ENCODE measurements at places on chromosomes 12 and 14.

DNA sequence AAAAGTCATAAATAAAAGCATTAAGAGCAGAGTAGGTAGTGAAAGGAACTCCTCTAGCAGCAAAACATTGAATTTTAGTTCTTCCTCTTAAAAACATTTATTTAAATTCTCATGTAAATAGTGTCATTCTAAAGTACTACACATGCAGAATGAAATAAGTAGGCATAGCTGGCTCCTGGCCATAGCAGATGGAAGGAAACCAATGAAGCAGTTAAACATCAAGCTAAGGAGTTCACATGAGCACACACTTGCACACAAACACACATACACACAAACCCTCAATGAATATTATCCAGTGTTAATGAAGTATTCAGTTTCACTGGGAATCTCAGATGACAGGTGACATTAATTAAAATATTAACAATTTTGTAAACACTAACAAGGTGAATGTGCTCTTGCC lies 69.3 kb downstream of the SLC35F4 start:
- DNase-seq = no peak

DNA sequence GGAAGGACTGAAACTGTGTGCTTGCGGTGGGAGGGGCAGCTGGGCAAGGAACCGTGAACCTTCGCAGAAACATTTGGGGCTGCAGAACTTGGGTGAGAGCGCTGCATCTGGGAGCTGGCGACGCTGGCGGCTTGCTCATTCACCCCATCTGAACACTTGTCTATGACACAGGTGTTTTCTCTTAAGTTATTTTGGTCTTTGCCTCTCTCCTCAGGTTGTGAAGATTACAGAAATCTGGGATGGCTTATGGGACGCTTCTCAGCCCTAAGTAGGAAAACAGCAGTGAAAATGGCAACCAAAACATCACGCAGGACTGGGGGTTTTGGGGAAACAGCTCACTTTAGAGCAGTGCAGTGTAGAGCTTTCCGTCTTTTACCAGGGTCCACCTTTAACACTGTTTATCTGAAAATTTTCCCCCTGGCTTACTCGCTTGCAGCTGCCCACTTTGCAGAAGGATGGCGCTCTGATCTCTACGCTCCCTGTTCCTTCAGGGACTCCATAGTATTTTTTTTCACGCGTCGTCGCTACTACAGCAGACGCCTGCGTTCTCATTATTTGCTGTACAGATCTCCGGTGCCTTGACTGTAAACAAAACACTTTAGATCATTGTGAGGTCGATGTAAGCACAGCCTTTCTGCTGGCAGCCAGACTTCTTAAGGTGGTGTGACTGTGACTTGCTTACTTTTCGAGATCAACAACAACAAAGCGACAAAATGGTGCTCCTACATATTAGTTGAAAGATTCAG lies 2.7 kb upstream of the CDKN1B start:
- DNase-seq = peak; percentile 44

DNA sequence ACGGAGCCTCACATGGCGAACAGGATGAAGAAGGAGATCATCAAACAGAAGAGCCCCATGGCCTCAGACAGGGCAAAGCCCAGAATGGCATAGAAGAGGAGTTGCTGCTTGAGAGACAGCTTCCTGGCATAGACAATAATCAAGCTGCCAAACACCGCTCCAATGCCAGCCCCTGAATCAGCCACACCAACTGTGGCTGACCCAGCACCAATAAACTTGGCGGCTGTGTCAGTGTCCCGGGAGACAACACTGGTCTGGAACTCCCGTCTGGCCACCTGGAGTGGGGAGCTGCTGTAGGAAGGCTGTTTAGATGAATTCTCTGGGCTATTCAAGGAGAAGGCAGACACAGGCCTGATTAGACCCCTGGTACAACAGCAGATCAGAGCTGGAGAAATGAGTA lies 100.1 kb downstream of the HEATR5A start:
- no peak for DNase-seq

DNA sequence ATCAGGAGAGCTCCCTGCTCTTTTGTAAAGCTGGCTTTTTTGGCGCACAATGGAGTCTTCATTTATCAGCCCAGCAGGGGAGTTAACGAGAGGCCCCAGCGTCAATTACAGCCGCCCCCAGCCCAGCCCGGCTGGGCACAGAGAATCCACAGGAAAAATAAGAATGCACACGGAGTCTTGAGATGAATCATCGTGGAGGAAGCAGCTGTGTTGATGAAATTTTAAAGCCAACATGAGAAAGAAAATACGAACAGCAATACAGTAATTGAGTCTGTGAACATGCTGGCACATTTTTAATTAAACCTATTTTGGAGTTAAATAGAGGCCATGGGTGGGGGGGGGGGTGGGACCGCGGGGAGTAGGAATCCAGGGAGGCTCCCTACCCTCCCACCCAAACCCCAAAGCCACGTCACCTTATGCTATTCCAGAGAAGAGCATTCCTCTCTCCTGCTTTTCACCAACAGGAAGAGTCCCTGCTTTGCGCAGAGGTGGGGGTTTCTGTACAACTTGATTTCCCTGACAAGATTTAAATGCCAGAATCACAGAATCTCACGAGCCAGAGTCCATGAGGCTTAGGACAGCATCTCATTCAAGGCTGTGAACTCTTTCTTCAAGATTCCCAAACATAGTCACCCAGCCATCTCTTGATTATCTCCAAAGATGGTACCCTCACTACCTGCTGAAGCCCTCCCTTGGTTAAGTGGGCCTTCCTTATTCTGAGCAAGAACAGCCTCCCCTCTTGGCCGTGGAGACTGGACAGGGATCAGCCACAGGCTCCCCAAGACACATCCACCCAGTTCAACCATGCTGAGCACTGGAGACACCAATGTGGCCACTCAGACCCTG lies 50.3 kb downstream of the CCNK start:
- no peak for DNase-seq

GRCh38 chr12:76288218-76288617 lies 60.0 kb downstream of the BBS10 start:
- no peak for DNase-seq

DNA sequence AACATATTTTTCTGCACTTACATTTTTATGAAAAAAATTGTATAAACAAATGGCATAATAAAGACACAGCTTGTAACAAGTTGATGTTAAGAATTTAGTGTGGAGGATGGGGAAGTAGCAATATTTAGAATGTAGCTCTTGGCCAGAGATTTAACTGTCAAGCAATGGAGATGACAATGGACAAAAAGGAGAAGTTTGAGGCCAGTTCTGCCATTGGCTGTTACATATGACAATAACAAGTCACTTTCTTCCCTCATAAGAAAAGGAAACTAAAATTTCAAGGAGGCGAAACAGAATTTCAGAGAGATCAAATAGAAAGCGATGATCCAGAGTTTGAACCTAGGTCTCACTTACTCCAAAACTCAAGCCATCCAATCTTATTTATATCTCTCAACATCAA lies 122.8 kb upstream of the CCDC175 start:
- DNase-seq = no peak

DNA sequence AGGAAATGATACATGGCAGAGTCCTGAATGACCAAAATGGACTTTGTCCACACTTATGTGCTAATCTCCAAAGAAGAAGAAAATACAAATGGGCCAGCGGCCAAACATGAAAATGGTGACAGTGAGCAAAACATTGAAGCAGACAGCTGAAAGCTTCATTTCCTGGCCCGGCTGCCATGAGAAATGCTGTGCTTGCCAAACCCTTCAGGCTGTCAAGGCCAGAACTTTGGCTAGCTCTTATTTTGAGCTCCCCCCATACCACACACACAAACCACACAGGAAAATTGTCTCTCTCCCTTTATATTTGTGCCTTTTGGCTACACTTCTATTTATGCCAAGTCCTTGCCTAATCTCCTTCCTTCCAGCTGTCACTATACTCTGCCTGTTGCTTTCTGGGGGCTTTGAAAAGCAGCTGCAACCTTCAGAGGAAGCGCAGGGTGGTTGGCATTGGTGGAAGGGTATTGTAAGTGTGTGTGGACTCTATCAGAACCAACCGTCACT lies 323.8 kb downstream of the RAD51B start:
- peak; percentile 90 for DNase-seq

DNA sequence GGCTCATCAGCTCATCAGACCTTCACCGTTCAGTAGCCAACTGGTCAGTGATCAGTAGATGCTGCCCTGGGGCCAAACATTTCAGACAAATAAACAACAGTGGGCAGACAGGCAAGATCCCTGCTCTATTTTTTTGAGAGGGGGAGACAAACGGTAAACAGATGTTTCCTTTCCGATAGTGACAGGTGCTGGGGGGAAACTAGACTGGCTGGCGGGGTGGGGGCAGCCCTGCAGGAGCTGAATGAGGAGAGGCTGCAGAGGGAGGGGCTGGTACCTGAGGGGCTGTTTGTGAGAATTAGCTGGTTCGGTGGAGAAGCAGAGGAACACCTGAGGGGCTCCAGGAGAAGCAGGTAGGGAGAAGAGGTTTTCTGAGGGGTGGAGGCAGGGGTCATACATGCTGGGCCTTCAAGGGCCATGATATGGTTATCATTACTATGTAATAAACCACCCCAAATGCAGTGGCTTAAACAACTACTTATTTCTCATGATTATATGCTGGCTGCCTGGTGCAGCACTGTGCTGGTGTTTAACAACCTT lies 8.2 kb upstream of the GOLGA3 start:
- DNase-seq = no peak

All from femur (tissue), 1 donor.